ENCODE measurements at places on chromosomes 3 and 15.

GRCh38 chr15:78715930-78716329 is 74.9 kb upstream of the CHRNB4 start:
- DNase-seq, result no peak

- DNase-seq, result no peak
Observed at GRCh38 chr3:73547427-73548248, 77.1 kb downstream of the PDZRN3 start.

GRCh38 chr3:46293035-46293724 is 50.9 kb downstream of the CCR3 start:
- no peak for DNase-seq

GRCh38 chr3:38457111-38458003 is 3.7 kb downstream of the ACVR2B start:
- no peak for DNase-seq

DNA sequence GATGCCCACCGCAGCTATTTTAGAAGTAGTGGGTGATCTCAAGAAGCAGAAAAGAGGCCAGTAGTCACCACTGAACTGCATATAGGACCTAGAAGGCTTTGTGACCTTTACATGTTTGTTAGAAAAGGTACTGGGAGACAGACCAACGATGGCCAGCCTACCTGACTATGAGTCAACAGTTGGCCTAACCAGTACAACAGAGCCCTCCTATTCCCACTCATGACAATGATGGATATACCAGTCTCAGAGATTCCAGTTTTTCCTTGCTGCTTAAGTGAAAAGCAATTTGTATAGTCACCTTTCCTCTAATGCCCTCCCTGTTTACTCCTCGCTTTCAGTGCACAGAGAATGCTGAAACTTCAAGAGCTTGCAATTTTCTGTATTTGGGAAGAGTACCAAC is 86.6 kb upstream of the PPIB start:
- DNase-seq, result no peak

DNA sequence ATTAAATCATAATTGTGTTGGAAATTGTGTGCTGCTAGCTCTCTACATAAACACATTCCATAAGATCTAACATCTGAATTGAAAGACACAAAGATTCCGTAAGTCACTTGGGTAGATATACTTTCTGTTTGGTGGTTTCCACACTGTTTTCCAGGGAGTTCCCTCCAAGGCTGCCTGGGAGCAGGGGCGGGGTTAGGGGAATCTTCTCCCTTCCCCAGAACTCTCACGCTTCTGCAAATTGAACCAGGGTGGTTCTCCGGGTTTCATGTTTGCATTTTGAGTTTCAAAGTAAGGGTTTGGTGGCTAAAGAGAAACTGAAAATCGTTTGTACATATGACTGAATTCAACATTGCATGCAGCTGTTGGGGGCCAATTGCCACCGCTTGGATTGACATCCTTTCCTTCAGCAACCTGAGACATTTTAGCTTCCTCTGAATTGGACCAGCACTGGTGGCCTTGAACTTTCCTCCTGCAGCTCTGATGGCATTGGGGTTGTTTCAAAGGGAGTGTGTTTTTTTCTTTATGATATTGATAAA is 192.7 kb upstream of the FEZF2 start:
- DNase-seq, result no peak

DNA sequence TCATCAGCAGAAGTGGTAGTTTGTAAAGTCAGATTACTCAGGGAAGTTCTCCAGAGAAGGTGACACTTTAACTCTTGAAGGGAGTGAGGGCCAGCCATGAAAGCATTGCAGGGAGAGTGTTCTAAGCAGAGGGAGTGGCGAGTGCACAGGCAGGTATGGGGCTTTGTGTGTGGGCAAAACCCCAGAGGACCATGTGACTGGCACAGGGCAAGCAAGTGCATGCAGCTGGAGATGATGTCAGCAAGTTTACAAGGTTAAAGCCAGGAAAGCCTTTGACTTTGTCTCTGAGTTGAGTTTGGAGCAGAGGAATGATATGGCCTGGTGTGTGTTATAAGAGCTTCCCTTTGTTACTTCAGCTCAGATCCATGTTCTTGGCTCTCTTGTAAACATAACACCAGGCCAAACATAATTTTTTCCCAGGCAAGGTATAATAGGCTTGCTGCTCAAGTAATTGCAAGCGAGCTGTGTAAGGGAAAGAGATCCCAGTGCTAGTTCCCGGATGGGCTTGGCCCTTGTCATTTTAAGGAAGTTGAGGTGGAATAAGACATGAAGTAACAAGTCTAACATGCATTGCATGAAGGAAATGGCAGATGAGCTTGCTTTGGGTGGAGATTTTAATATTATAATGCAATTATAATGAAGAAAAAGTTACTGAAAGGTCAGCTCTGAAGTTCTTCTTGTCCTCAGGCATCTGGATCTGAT is 341.1 kb upstream of the LRRC3B start:
- no peak for DNase-seq

DNA sequence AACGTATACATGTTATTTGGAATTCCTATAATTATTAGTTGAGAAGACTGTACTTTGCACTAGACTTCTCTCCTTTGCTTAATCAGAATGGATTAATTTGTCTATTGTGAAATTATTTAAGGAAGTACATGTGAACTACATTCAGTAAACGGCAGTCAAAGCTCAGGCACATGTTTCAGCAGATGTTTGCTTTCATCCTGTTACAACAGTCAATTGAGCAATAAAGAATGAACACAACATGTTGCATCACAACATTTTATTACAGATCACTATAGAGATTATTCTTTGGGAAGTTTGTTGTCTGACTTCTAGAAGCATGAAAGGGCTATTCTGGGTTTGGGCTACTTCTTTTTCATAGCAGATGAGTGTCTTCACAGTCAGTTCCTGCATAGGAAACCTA is 39.2 kb downstream of the RAB27A start:
- DNase-seq, result no peak

- no peak for DNase-seq
Observed at GRCh38 chr15:79967298-79968182, 3.5 kb downstream of the BCL2A1 start.

GRCh38 chr15:88745696-88746095 is 57.5 kb upstream of the ACAN start:
- DNase-seq, result no peak

- DNase-seq, result no peak
Observed at GRCh38 chr3:30625541-30626438, 19.4 kb downstream of the TGFBR2 start.

- DNase-seq, result no peak
Observed at GRCh38 chr15:91445695-91446228, 345.7 kb downstream of the SV2B start.

DNA sequence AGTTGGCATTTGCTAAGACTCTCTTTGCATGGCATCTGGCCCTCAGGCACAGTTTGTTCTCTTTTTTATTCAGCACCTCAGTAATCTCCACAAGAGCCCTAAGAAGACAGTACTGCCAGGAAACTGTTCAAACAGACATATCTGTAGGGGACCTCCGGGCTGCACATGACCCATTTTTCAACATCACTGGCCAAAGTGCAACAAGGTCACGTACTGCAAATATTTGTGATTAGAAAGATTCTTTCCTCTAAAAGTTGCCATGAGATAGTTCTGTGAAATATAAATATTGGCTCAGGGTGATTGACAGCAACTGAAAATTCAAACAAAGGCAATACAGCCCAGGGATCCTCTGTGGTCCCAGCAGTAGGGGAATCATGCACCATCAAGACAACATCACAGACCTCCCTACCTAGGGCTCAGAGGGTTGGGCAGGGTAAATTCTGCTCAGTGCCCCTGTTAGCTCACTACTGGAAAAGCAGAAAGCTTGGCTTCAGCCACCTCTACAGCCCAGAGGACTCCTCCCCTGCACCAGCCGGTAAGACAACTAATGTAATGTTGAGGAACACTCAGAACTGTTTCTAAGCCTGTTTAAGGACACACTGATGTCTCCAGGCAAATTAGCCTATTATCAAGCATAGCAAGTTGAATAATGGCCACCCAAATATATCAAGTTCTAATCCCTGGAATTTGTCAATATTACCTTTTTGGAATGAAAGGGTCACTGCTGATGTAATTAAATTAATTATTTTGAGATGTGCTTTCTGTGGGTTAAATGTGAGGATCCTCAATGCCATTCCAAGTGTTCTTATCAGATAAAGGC is 117.4 kb upstream of the LPP start:
- DNase-seq, result no peak

DNA sequence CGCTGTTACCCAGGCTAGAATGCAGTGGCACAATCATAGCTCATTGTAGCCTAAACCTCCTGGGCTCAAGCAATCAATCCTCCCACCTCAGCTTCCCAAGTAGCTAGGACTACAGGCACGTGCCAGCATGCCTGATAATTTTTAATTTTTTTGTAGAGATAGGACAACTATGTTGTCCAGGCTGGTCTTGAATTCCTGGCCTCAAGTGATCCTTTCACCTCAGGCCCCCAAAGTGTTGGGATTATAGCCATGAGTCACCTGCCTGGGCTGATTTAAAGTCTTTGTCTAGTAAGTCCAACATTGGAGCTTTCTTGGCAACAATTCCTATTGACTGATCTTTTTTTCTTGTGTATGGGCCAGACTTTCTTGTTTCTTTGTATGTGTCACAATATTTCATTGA is 28.1 kb downstream of the SPINK8 start:
- DNase-seq, result no peak

GRCh38 chr3:23809294-23809693 is 3.5 kb downstream of the UBE2E1 start:
- peak; percentile 67 for DNase-seq

DNA sequence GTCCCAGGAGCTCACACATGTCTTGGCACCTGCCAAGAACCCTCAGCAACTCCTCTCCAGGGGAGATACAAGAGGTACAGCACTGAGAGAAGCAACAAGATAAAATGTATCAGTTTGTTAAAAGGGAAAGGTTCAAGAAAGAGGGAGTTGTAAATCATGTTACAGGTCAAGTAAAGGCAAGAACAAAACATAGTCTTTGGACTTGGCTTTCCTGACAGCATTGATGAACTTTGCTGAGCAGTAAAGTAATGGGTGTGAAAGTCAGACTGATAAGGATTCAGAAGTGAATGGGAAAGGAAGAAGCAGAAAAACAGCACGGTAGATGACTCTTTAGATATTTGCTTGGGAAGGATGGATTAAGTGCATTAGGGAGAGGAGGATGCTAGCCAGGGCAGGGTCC is 27.1 kb downstream of the MBNL1 start:
- DNase-seq, result no peak

- peak; percentile 28 for DNase-seq
Observed at GRCh38 chr15:52331490-52332240, 36.1 kb upstream of the MYO5C start.

DNA sequence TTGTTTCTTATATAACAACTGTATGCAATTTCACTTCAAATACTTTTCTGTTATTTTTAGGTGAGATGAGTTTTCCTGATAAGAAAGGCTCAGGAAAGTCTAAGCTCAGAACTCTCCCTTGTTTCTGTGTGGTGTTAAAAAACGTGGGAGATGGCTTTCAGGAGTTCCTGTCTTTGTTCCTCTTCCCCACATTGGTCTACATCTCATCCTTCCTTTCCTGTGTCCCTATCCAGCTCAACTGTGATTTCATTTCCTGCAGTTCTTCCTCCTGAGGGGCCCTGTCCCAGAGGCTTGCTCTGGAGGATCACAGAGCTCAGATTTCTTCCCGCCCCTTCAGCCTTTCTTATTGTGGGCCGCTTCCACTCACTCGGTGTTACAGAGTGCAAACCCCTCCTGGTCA is 11.2 kb downstream of the SEC13 start:
- no peak for DNase-seq

DNA sequence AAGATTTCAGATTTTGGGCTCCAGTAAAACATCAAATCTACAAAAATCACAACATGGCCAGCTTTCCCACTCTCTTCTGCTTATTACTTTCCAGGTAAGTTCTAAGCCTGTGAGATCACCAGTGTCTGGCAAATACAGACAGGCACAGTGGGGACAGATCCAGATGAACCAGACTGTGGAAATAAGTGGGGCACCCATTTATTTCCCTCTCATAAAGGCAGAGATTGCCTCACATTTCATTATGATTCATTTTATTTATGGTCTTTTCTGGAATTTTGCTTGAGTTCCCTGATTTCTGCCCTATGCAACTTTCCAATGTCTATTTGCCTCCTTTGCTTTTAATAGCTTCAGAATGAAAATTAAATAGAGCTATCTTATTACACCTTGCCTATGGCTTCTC is 66.8 kb downstream of the GREM1 start:
- DNase-seq, result no peak

- DNase-seq, result no peak
Observed at GRCh38 chr3:148948913-148949657, 42.3 kb upstream of the GYG1 start.

DNA sequence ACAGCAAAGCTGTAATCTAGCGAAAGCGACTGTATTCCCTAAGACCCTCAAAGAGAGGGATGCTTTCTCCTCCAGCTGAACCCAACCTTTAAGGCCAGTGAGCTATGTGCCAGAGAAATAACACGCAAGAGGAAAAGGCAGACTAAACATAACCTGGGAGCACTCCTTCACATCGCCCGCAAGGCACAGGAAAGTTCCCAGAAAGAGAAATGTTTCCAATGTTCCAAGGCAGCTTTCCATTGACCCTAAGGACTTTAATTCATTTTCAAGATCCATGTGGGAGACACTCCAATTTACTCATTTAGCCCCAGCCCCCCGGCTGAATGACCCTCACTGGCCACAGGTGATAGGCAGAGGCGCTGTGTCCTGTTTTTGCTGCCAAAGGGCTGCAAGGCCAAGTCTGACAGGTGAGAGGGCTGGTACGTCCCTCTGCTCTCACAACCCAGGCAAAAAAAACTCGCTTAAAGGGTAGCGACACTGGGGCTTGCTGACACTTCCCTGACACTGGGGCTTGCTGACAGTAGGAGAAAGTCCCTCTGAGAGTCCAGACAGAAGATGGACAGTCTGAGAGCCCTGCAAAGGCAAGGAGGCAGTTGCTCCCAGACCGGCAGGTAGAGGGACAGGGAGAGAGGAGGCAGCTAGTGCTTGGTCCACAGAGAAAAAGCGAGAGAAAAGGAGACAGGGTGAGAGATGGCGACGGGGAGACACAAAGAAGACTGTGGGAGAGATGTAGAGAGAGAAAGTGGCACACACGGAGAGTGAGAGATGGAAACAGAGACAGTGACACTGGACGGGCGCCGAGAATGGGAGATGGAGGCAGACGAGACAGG is 702 bp downstream of the ARHGEF3 start:
- DNase-seq, result no peak

DNA sequence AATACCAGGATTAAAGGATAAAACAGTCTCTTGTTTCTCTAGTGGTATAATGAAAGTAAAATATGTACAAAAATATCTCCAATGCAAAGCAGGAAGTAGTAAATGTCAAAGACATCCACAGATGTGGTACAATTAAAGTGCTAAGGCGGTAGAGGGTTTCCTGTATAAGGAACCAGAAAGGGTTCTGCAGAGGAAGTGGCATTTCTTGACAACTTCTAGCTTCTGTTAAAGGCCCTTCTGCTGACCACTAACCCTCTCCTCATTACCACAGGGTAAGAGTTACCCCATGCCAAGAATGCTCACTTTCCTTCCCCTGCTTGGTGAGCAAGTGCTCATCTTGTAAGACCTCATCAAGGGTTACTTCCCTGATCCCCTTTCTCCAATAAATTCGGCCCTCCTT is 883.6 kb upstream of the NR2F2 start:
- DNase-seq, result no peak

GRCh38 chr3:101900736-101901135 is 51.4 kb downstream of the NFKBIZ start:
- no peak for DNase-seq

- DNase-seq, result peak; percentile 62
Observed at GRCh38 chr3:190546881-190547510, 33.1 kb downstream of the IL1RAP start.

Measured in HAP-1 (cell line).